CD4-positive, alpha-beta T cell treated with Interleukin-4 for 1 hour (primary cell): ENCODE measurements at places on chromosomes 5 and 9.

- no peak for DNase-seq
Observed at GRCh38 chr5:128081111-128081851, 2.3 kb upstream of the SLC12A2 start.

GRCh38 chr9:23849379-23850035, 23.5 kb upstream of the ELAVL2 start:
- no peak for DNase-seq

GRCh38 chr5:174425271-174425963, 299.0 kb upstream of the MSX2 start:
- no peak for DNase-seq

GRCh38 chr9:70830618-70831017, 290.8 kb downstream of the TRPM3 start:
- no peak for DNase-seq

DNA sequence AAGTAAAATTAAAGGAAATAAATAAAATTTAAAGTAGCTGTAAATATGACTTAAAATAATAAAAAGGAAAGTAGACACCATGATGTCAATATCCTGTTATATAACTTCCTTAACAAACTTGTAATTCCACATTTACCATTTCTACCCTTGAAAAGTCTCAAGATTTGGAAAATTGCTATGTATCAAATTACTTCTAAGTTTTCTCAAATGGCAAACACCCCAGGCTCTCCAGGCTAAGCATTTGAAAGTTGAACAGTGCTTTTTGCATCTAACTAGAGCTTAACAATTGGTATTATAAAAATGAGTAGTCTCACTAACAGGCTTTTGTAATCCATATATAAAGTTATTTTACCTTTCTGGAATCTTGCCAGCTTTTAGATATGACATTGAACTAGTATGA, 41.5 kb upstream of the MACIR start:
- no peak for DNase-seq

DNA sequence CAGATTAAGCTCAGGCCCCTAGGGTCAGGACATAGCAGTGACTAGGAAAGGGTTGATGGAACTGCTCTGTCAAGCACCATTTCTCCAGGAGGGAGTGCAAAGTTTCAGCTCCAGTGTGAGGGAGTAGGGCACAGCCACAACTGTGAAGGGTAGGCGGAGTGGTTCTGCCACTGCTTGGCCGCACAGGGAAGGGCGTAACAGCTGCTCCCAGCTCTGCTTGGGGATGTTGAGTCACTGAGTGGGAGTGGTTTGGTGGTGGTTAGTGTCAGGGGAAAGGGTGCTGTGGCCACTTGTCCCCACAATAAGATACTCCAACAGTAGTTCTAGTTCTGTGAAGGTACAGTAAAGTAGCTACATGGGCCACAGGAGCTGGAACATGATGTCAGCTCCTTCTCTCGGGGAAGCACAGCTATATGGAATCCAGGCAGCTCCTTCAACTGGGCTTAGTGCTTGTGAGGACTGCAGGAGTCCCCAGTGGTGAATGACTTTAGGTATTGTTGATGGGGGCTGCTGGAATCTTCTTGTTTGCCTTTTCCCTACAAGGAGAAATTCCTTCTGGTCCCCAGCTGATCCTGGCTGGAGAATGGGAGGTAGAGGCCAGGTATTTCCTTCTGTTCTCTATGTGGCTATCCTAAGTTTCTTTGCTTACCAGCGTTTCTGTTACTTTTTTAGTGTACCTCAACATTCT, 314.5 kb downstream of the SPATA31D1 start:
- DNase-seq, result no peak

GRCh38 chr5:106530150-106530549, 1140.6 kb downstream of the EFNA5 start:
- DNase-seq, result no peak

DNA sequence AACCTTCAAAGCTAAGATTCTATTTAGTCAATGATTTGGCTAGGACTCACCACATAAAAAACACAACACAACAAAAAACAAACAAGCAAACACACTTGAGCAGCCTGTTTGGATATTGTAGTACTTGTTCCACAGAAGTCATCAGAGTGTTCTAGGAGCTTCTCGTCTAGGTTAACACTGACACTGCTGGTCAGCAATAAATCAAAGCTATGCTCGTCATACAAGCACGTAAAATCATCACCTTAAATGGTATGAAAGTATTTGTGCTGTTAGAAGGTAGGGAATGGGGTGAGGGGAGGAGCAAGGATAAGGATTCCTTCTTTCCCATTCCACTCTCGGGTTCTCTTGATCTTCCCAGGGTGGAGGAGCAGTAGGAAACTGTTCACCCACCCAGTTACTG, 88.0 kb downstream of the ARL15 start:
- DNase-seq, result no peak

GRCh38 chr9:120650352-120650751, 63.9 kb downstream of the MEGF9 start:
- DNase-seq, result no peak

DNA sequence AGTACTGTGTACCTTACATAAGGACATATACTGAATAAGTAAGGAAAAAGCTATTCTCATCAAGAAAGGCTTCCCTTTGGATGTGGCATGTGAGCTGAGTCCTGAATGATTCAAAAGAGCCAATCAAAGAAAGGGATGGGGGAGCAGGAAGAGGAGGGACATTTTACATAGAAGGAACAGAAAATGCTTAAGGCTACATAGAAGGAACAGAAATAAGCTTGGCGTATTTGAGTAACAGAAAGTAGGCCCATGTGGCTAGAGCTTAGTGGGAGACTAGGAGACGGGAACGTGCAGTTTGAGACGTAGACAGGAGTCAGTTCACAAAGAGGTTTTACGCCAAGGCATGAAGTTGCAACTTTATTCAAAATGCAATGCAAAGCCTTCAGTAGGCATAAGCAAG, 126.3 kb downstream of the CEMIP2 start:
- DNase-seq, result no peak

GRCh38 chr5:75028090-75028489, 24.3 kb downstream of the GCNT4 start:
- DNase-seq, result peak; percentile 37

- no peak for DNase-seq
Observed at GRCh38 chr5:74035521-74035937, 409.5 kb downstream of the ARHGEF28 start.

DNA sequence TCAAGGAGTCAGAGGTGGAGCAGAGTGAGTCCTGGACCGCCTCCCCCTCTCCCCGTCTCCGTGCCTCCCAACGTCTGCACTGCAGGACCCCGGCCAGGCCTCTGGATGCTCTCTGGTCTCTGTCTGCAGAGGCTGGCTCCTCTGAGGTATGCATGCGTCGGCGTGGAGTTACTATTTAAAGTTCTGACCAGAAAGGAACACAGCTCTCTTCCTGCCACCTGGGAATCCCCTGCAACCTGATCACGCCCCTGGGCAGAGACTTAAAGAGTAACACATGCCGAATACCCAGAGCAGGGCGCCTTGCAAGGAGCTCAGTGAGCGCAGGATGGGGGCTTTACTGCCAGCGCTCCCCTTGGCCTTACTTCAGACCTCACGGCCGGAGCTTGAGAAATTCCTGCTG, 16.0 kb downstream of the ANXA6 start:
- peak; percentile 70 for DNase-seq

- peak; percentile 87 for DNase-seq
Observed at GRCh38 chr5:69042915-69043654, 50.7 kb upstream of the SLC30A5 start.

GRCh38 chr9:700365-701282, 140.9 kb upstream of the DMRT1 start:
- no peak for DNase-seq

GRCh38 chr5:51566953-51567352, 183.7 kb downstream of the ISL1 start:
- DNase-seq, result no peak

GRCh38 chr9:100865111-100865510, 163.4 kb upstream of the PLPPR1 start:
- no peak for DNase-seq

DNA sequence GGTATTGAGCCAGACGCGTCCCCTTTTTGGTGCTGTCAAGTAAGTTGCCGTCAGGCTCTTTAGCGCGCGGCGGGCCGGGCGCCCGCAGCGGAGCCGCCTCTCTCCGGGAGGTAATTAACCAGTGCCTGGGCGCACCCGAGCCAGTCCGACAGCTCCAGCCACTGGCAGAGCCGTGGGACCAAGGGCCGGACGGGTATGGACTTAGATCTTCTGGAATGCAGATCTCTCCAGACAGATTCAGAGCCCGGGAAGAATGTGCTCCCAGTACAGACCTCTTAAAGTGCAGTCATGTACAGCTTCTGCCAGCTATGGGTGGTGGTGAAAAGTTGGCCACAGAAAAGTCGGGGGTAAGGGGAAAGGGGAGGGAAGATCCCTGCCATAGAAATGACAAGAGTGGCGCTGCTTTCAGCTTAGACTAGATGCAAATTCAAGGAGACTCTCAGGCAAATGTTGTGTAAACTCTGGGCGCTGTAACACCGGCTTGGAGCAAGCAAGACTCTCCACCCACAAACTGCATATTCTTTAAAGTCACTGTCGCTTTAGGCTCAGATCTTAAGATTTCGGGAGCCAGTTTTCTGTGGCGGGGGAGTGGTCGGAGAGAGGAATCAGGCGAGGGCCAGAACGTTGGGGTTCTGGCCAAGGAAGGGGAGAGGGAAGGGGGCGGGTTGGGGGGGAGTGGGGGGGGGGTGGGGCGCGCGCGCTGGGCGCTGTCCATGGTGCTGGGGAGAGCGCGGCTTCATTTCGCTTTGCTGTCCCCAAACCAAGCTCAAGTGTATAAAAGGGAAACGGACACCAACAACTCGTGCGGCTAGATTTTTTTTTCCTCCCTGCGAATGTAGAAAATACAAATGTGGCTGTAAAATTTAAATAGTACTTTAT, 29.2 kb downstream of the NR2F1 start:
- no peak for DNase-seq

DNA sequence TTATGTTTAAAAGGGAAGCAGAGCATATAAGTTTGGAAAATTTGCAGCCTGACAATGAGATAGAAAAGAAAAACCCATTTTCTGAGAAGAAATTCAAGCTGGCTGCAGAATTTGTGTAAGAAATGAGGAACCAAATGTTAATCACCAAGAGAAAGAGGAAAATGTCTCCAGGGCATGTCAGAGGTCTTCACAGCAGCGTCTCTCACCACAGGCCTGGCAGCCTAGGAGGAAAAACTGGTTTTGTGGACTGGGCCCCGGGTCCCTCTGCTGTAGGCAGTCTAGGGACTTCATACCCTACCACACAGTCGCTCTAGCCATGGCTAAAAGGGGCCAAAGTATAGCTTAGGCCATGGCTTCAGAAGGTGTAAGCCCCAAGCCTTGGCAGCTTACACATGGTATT, 32.1 kb upstream of the HSD17B4 start:
- DNase-seq, result no peak

- no peak for DNase-seq
Observed at GRCh38 chr9:19995619-19996018, 206.8 kb upstream of the SLC24A2 start.

DNA sequence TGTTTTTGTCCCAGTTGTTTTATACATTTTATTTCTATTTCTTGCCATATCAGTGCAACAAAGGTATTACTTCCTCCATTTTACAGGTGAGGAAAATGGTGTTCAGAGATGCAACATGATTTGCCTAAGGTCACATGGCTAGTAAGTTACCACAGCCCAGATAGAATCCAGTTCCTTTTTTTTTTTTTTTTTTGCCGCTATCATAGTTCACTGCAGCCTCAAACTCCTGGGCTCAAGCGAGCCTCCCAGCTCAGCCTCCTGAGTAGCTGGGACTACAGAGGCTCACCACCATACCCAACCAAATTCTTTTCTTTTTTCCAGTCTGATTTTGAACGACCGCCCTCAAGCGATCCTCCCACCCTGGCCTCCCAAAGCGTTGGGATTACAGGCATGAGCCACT, 480 bp upstream of the CCDC69 start:
- DNase-seq, result peak; percentile 48

DNA sequence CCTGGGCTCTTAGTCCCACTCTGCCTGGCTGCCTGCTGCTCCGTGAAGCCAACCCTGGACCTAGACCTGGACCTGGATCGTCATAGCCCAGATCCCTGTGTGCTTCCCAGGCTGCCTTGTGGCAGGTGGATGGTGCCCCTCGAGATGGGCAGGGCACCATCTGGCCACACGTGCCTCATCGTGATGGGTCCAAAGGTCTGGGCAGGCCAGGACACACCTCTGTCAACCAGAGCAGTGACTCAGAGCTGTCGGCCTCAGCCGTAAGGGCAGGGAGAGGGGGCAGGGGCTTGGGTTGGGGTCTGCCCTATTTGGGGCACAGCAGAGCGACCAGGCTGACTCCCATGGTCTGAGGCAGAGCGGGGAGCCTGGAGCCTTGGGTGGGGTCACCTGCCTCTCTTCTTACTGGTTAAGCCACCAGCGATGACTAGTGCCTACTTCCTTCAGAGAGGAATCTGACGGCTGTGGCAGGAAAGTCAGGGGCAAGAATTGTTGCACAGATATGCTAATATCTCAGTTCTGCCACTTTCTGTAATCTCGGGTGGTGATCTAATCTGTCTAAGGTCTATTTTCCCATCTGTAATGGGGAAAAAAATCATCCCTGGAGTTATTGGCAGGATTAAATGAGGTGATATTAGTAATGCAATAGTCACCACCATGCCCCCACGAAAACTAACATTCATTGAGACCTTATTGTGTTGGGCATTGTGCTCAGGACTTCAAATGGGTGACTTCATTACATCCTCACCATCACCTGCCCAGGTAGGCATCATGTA, 3.2 kb upstream of the CDHR2 start:
- DNase-seq, result no peak

- no peak for DNase-seq
Observed at GRCh38 chr5:58200451-58200850, 259.4 kb downstream of the PLK2 start.

- DNase-seq, result no peak
Observed at GRCh38 chr5:137563301-137563645, 64.1 kb upstream of the SPOCK1 start.

DNA sequence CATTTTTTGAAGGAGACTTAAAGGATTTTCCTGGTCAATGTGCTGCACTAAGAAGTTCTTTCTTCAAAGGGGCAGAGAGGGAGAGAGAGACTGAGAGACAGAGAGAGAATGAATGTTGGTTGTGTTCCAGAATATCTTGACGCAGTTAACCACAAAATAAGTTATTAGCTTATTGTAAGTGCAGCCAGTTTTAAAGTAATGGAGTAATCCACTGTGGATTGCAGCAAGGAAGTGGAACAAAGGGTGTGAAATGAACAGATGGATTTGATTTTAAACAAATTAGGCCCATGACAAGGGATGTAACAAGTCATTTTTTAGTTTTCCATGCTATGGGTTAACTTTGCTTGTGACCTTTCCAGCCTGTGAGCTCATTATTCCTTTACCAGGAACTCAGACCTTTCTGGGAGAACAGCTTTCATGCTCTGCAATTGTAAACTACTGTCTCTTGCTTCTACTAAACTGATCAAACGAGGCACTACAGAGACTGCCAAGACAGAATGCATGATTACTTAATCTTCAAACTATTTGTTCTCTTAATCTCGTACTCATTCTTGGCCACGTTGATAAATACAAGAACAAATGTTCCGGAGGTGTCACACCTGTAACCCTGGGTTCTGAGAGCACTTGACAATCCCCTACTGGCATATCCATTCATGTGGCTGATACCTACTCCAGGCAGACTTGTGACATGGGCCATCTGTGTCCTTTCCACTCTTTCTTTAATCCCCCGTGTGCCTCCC, 131.1 kb downstream of the TLE1 start:
- no peak for DNase-seq
